ENCODE measurements at places on chromosomes 4 and X. TPM values are rescaled to one million over a fixed set of nuclear protein-coding genes. Genes with fewer than 3 reads are reported as not detected.

The NLGN4X gene
- total RNA-seq, result 0.08 TPM

The ZCCHC18 gene
- total RNA-seq, result 2.4 TPM

The BBS12 gene
- 5.8 TPM for total RNA-seq

The SCML1 gene
- 17.7 TPM for total RNA-seq

The SYP gene
- 0.18 TPM for total RNA-seq

The EIF2S3 gene
- 349 TPM for total RNA-seq

The ZFP92 gene
- total RNA-seq, result 0.08 TPM

The FAM236C gene
- total RNA-seq, result not detected

The F8A2 gene
- total RNA-seq, result not detected

The GAGE1 gene
- not detected for total RNA-seq

The SOX3 gene
- total RNA-seq, result not detected

The NXT2 gene
- total RNA-seq, result 24.3 TPM

The IGSF1 gene
- total RNA-seq, result 0.09 TPM

The TRMT44 gene
- total RNA-seq, result 10.8 TPM

The AGA gene
- total RNA-seq, result 39.0 TPM

The EXOC1L gene
- not detected for total RNA-seq

The TEC gene
- 3.5 TPM for total RNA-seq

The PDE6B gene
- total RNA-seq, result not detected

The BEND2 gene
- total RNA-seq, result not detected

Data from fibroblast of the aortic adventitia (primary cell).